ENCODE measurements at places on chromosomes 16 and 17.
A peak's percentile ranks its signal among the peaks of the same experiment; 100 is the strongest.

DNA sequence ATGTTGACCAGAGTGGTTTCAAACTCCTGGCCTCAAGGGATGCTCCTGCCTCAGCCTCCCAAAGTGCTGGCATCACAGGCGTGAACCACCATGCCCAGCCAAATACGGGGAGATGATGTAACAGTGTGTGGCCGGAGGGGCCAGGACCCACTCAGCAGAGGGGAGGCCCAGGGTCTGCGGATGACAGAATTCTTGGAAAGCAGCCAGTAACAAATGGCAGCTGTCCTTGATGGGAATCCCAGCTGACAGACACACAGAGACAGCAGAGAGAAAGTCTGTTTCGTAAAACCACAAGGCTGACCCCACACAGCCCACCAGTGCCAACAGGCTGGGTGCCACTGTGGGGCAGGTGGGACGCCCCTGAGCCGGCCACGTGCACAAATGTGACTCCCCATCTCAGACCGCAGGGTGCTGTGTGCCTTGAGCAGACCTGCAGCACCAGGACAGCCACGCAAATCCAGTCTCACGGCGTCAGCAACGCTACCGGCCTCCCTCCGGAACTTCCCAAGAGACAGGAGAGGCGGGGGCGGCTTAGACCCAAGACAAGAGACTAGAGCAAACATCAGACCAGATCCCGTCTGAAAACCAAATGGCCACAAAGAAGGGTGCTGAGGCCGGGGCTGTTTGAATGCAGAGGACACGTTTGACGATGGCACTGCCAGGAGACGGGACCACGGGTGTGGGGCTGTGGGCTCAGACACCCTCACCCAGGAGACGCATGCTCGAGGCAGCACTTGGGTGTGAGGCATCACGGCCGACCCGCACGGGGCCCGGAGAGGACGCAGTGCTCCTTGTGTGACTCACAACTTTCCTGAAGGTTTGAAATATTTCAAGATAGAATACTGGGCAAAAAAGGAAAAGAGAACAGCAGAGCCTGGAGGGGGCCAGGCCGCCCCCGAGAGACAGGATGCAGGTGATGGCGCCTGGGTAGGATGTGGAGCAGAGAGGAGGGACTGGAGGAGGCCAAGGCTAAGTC lies 24.6 kb downstream of the CTU2 start:
- no peak for DNase-seq

GRCh38 chr17:62052765-62053338 lies 12.2 kb downstream of the MED13 start:
- DNase-seq, result peak; percentile 19

DNA sequence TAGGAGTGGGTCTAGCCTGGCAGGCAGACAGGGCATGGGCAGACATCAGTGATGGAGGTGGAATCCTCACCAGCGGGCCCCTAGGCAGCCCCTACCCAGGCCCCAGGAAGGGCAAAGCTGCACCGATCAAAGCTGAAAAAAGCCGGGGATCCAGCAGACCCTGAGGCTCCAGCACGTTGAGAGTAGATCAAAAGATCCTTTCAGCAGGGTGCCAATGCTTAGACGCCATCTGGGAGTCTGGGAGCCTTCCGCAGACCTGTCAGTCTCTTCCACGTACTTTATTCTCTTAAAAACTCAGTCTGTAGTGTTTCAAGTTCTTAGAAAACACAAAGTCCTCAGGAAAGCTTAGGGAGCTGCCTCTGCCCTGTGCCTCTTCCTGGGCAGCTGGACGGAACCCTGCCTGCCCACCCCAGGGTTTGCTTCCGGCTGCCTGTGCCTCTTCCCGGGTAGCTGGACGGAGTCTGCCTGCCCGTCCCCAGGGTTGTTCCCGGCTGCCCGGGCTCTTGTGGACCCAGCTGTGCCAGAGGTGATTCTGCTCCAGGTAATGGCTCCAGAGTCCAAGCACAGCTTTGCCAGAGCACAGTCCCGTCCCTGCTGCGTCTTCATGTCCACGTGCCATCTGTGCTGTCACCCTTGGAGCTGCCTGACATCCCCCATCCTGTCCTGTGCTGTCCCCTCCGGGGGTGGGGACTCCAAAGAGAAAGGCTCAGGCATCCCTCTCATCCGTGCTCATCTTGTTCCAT lies 50.8 kb upstream of the PVALEF start:
- DNase-seq, result no peak

DNA sequence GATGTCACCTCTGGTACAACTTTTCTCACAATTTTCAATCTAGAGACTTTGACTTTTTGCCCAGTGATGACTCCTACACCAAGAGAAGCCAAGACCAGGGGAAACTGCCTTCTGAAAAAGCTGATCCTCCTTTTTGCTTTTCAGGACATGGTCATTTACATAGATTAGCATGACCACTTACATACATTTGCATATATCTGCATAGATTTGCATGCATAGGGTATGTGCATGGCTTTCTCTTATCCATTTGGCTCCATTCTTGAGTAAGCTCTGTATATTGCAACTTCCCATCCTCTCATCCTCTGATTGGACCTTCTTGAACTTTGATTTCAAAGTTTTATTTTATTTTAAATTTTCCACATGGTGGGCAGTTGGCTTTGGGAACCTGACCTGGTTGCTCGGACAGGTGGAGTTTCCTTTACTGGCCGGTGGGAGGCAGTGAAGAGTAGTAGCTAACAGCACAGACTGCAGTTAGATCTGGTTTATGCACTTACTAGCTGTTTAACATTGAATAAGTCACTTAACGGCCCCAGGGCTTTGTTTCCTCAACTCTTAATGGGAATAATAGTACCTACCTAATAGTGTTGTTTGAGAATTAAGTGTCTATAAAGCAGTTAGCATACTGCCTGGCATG lies 92.9 kb downstream of the GPR139 start:
- no peak for DNase-seq

GRCh38 chr16:53494636-53495035 lies 8.4 kb downstream of the AKTIP start:
- DNase-seq, result no peak

DNA sequence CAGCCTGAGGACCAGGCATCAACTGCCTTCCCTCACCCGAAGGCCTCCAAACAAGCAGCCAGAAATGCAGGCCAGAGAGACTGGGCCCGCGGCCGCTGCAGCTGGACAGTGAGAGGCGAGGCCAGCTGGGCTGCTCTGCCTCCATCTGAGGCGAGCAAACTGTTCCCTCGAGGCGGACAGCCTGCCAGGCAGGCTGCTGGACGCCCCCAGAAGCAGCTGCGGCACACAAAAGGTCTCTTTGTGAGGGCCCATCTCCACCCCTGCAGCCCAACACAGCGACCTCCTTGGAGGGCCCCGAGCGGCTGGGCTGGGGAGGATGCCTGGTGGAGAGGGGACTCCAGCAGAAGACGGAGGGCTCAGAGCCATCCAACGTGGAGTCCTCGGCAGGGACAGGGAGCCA lies 4.7 kb downstream of the CORO7 start:
- peak; percentile 85 for DNase-seq

GRCh38 chr16:10859658-10860057 lies 17.3 kb upstream of the CIITA start:
- DNase-seq, result no peak

- DNase-seq, result no peak
Observed at GRCh38 chr16:85112364-85112763, at the start of gene CIBAR2. Gene CIBAR2, minus strand, starts transcription at chr16:85112472. Its CDS starts 120 bp downstream, at chr16:85112352.

DNA sequence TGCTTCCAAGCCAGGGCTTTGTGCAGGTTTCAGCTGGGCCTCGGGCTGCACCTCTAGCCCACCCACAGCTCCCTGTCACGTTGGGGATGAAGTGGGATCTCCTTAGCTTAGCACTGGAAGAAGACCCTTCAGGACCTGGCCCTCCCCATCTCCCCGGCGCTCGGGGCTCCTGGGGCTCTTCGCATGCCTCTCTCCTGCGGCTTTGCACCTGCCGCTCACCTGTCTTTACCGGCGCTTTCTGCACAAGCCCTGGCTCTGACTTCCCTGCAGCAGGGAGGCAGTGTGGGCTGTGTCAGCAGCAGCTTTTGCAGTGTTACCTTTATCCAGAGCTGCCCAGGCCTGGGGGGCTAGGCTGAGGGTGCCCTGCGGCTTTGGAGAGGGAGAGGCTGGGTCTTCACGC lies 52.3 kb downstream of the NT5M start:
- DNase-seq, result no peak

- no peak for DNase-seq
Observed at GRCh38 chr16:22001591-22001990, 675 bp upstream of the PDZD9 start.

DNA sequence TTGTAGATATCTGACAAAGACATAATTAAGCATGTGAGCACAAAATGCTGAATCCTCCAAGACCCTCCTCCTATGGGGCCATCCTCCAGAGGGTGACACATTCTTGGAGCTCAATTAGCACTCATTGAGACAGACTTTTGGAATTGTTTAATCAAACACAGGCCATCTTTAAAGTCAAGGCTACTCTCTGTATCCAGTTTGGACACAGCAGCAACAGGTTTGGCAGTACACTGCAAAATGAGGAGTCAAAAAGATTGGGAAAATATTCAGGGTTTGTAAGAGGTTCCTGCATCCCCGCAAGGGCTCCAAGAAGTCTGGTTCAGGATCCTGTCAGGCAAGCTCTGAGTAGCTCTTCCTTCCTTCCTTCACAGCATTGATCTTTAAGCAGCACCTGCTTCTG lies 1.3 kb downstream of the ITFG1 start:
- DNase-seq, result no peak

- no peak for DNase-seq
Observed at GRCh38 chr17:4209611-4210010, 54.2 kb downstream of the ANKFY1 start.

GRCh38 chr17:78446833-78447232 lies 68.4 kb downstream of the PGS1 start:
- no peak for DNase-seq

- DNase-seq, result no peak
Observed at GRCh38 chr17:7862692-7863437, 5.1 kb downstream of the CYB5D1 start.

GRCh38 chr16:82655072-82655714 lies 28.4 kb downstream of the CDH13 start:
- DNase-seq, result peak; percentile 36

DNA sequence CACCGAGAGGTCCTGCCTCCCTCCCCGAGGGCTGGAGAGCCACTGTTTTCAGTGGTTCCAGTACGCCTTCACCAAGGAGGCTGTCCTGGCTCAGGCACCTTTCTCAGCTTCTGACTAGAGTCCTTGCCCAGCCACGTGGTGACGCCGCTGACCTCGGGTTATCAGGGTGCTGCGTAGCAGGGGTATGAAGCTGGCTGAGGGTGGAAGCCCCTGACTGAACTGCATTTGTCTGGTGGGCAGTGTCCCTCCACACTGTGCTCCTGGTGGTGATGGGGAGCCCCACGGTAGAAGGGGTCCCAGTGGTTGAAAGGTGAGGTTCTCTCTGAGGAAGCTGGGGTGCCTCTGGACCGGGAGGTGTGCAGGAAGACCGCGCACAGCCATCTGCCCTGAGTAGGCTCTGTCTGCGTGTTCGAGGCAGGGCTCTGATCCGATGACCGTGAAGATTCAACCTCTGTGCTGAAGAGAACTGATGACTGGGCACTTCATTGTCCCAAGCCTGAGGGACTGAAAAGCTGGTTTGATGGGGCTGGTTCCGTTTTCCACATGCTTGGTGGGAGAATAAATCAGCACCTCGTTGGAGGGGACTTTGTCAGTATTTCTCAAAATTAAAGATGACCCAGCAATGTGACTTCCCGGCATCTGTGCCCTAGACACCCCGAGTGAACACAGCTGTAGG lies 2.5 kb downstream of the ACSF3 start:
- DNase-seq, result no peak

DNA sequence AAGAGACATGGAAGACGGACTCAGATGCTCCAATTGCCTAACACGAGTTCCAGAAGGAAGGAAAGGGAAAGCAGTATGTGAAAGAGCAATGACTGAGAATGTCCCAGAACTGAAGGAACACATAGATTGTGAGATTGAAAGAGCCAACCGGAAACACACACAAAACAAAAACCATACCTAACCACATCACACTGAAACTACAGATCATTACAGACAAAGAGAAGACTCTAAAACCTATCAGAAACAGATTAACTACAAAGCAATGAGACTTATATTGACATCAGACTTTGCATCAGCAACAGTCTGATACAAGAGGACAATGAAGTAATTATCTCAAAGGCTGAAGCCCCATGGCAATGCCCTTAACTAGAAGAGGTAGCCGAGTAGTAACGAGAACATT lies 45.6 kb upstream of the CLEC18B start:
- no peak for DNase-seq

GRCh38 chr17:75645889-75646637 lies 12.8 kb downstream of the SMIM5 start:
- DNase-seq, result peak; percentile 96

GRCh38 chr17:65656390-65657250 lies 95.2 kb upstream of the AXIN2 start:
- no peak for DNase-seq

DNA sequence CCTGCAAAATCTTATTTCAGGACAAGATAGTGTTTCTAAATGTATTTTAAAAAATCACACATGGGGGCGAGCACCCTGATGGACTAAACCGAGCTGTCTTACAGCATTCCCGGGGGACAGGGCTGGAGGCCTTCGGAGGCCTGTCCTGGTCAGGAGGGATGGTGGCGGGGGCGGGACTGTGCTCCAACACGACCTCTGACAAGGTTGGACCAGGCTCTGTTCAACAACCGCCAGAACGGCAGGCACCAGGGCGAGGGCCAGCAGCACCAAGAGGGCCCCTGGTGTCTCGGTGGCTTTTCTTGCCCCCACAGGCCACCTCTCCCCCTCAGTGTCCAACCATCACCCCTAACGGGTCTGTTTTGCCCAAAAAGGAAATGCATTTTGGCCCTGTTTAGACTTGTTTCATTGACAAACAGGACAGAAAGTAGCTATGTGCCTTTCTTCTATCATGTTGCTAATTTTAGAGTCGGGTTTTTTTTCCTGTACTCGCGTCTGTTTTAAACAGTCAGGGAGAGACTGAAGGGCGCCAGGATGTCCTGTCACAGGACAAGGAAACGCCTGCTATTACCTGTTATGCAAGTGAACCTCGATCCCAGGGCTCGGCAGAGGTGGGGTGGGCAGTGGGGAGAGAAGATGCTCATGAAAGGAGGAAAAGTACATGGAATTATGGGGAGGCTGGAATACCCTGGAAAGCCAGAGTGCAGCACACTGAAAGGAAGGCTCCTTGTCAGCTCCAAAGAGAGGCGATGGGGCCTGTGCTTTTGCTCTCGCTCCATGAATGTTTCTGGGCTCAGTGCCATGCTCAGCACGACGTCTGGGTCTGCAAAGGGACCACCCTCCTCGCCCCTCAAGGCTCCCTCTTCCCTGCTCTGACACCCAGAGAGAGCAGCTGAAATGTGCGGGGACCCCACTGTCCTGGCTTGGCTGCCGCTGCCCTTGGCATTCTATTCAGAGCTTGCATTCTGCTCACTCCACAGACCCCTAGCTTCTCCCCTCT lies 11.9 kb downstream of the TMEM204 start:
- DNase-seq, result no peak

DNA sequence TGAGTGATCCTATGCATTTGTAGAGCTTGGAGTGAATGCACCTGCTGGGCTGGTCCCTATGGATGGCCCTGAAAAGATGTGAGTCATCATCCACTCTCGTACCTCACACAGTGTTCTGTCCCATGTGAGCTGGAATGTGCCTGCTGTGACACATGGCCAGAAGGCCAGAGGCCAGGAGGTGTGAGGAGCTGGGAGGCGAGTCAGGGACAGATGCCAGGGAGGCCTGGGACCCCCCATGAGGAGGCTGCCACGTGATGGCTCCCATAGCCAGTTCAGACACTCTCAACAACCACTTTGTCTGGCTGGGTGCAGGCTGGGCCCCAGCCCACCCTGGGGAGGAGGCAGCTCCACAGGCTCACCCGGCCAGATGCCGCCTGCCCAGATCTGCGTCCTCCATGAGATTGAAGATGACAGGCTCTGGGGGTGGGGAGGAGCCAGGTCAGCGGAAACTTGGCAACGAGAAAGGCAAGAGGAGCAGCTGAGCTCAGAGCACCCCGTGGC lies 168.8 kb downstream of the C16orf78 start:
- DNase-seq, result peak; percentile 66
